ENCODE measurements at places on chromosomes 7 and 10.

DNA sequence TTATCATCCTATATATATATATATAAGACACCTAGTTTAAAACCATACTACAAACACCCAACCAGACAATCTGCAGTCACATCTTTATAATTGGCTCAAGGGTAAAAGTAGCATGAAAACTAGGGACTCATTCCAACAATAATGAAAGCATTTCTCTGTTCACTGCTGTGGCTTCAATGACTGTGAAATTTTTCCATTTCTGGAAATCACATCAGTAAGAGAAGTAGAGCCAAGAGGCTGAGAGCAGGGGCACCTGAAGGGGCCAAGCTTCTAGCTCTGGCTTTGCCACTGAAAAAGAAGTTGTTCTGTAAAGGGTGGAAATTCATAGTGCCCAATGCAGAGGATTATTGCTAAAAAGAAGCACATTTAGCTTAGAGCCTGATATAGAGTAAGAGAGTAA is 158.6 kb upstream of the GLI3 start:
- no peak for DNase-seq

GRCh38 chr7:31410265-31410664 is 69.7 kb upstream of the NEUROD6 start:
- no peak for DNase-seq

GRCh38 chr10:73413108-73413527 is 740 bp downstream of the ANXA7 start:
- DNase-seq = no peak

GRCh38 chr10:105149371-105149891 is 508.3 kb downstream of the SORCS3 start:
- no peak for DNase-seq

- no peak for DNase-seq
These were observed 20.8 kb downstream of the GRM3 start for GRCh38 chr7:86664486-86664885.

DNA sequence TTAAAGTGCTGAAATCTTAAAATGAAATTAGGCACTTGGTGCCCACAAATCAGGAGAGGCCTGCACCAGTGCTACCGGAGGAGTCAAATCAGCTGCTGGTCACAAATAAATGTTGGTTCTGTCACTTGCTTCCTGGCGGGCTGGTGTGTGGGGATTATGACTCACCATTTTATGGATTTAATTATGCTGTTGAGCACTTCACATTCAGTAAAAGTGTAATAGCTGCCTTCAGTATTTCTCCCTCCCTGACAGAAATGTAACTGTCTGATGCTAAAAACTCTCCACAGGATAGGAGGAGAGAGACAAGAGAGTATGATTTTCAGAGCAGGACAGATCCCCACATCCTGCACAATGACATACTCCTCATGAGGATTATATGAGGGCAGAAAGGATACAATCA is 186.0 kb downstream of the JAZF1 start:
- DNase-seq = no peak

DNA sequence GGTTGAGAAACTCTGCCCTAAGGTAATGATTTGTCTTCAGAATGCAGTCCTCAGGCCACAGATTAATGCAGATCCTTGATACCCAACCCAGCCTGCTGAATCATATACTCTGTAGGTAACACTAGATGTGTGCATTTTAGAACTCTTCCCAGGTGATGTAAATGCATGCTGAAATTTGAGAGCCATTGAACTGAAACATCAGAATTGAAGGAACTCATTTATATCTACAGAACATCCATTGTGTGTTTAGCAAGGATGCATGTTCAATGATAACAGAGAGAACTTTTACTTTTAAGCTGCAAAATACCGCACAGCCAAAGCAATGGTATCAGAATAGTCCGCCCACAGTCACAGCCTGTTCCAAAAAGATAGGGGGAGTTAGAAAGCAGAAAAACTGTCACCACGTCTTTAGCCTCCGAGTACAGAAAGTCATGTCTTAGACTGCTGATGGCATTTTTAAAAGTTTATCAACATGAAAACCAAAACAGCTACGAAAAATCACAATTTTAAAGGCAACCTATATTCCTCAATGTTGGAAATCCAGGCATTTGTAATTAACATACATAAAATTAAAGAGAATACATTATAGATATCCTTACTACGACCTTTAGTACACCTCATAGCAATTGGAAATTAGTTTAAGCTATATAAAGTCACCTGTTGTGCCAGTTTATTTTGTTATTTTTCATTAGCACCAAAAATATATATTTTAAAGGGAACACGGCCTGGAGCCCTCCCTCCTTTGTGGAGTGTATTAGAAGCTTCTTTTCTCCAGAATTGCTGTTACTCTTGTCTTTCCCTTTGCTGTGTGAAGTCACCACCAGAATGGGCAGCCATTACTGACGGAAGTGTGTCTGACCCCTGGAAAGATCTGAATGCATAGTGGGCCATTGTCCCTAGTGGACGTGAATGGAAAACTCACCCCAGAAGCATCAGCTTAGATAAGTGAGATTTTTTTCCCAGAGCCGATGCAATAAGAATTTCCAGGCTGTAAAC is 65.8 kb upstream of the PRKAR2B start:
- DNase-seq = no peak

DNA sequence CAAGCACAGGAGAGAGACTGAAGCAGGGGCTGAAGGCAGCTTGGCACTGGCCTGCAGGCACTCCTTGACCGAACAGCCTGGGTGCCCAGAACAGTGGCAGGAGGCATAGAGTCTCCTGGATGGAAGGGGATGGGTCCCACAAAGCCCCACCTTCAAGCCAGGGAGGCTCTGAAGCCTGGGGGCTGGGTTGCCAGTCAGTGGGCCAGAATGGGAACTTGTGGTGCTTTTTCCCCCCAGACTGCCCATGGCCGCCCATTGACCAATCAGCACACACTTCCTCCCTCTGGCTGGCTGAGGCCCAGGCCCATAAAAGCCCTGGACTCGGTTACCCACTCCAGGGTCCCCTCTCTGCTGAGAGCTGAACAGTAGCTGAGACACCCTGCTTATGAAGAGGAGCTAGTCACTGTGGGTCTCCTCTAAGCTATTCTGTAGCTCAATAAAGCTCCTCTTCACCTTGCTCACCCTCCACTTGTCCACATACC is 109.6 kb downstream of the ELAPOR2 start:
- no peak for DNase-seq

- no peak for DNase-seq
These were observed 42.3 kb downstream of the AKR1E2 start for GRCh38 chr10:4868357-4868657.

DNA sequence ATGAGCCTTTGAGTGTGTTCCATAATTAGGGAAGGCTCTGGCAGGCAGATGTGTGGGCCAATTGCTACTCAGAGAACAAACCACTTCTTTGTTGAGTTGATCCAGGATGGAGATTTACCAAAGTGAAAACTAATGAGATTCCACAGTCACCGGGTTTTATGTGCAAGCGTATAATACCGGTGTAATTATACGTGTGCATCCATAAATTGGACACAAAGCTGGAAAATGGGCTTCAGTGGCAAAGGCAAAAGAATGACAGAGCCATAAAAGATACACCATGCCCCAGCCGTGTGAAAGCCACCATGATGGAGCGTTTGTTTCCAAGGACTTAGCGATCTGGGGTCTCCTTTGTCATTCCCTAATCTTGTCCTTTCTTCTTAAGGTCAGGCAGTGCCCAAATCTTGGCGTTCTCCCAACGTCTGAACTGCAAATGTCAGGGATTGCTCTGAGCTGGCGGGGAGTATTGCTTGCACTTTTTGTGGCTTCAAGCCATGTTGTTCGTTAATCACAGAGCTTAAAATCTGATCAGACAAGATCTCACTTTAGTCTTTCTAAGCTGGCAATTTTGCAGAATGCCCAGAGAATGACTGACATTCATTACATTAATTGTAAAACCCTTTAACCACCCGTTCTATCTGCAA is 70.1 kb downstream of the NPTX2 start:
- DNase-seq = no peak

- DNase-seq = no peak
These were observed 83.2 kb downstream of the FOXL3 start for GRCh38 chr7:372932-373791.

DNA sequence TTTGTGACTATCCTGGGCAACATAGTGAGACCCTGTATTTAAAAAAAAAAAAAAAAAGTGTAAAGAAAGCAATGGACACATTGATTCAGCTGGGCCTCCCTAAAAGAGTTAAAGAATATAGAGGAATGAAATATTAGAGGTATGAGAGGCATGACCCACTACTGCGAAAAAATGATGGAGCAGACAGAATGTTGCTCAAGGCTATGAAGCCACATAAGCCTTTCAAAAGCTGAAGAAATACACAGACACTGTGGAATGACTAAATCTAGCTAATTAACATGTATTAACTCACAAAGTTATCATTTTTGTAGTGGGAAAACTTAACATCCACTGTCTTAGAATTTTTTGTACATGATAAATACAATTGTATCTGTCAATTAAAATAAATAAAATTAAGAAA is 107.3 kb downstream of the HGF start:
- DNase-seq = no peak

GRCh38 chr7:126791306-126791705 is 461.4 kb downstream of the GRM8 start:
- DNase-seq = no peak

DNA sequence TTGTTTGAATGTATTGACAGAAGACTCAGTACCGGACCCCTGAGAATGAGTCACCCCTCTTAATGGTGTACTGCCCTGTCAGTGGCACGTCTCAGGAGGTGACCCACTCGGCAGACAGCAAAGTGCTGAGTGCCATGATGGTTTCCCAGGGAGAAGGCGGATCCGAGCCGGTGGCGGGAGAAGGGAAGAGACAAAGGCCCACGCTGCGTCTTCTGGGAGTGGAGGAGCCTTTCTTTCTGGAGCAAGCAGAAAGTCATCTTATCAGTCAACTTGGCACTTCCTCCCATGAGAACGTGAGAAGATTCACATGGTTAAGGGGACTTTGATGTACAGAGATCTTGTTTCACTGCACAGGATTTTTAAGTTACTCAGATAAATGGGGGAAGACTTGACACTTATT is 14.6 kb upstream of the PPP2R2D start:
- no peak for DNase-seq

GRCh38 chr7:67426654-67427053 is 430.0 kb downstream of the TYW1 start:
- DNase-seq = no peak

- no peak for DNase-seq
These were observed at the start of gene TAC1 for GRCh38 chr7:97731736-97732564. Gene TAC1 (plus strand): TSS chr7:97732086. CDS start chr7:97732613, 527 bp downstream.

DNA sequence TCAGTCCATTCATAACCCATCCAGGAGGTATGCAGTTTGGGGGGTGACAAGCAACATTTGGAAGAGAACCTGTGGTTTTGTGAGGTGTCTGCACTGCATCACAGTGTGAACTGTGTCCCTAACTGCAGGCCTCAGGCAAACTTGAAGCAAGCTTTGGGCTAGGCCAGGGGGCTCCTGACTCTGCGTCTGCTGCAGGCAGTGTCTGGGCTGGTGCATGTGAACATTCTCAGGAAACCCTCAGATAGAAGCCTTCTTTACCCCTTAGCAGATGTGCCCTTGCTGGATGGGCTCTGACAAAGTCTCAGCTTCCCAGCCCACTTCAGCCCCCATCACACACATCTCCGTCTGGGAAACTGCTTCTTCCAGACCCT is 61.0 kb downstream of the VIPR2 start:
- DNase-seq = no peak

- DNase-seq = no peak
These were observed 11.6 kb downstream of the ABCA13 start for GRCh38 chr7:48182718-48183369.

DNA sequence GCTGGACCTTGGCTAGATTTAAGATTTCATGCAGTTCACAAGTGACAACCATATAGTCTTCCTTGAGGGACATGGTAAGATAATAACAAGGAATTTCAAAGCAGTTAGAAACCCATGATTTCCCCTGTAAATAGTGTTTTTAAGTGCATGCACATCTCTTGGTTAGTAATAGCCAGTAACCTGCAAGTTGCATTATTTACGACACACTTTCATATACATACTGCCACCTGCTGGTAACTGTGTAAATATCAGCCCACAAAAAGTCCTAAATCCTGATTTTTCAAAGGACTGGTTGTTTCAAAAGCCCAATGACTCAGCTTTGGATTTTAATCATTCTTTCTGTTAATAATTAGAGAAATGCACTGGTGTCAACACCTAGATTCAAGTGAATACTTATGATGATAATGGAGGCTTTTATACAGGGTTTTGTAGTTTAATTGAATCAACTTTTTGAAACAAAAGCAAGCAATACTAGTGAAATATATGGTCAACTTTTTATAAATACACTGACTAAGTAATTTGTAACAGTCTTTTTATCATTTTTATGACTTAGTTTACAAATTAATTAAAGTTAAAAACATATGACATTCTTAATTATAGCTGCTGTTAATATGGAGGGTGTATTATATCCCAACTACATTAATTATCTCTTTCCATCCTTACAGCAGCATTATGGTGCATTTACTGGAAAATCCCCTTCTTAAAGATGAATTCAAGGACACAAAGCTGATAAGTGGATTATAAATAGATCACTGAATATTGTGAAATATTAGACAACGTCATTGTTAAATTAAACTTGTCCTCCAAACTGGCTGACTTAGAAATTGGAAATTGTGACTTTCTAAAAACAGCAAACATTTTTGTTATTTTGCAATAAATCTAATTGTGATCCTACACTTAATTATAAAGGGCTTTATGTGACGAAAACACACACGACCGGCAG is 367.7 kb upstream of the SEMA3D start:
- no peak for DNase-seq

DNA sequence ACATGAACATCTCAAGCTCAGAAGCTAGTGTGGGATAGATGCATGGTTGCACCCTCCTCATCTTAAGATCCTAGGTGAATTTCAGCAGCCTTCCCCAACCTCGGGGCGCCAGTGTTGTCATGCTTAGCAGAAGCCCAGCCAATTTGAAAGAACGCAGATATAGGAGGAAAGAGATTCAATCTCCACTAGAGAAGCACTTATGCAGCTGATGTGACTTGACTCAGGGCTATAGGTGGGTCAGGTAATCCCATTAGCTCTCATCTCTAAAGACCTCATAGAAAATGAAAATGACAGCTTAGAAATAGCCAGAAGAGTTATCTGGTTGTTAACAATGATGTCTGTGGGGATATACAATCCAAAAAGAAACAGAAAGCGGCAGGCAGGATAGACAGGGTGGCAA is 310.5 kb downstream of the GPAM start:
- DNase-seq = no peak

GRCh38 chr7:14457568-14458453 is 444.7 kb downstream of the DGKB start:
- DNase-seq = no peak

GRCh38 chr7:23712368-23713284 is 2.6 kb downstream of the STK31 start:
- DNase-seq = no peak

DNA sequence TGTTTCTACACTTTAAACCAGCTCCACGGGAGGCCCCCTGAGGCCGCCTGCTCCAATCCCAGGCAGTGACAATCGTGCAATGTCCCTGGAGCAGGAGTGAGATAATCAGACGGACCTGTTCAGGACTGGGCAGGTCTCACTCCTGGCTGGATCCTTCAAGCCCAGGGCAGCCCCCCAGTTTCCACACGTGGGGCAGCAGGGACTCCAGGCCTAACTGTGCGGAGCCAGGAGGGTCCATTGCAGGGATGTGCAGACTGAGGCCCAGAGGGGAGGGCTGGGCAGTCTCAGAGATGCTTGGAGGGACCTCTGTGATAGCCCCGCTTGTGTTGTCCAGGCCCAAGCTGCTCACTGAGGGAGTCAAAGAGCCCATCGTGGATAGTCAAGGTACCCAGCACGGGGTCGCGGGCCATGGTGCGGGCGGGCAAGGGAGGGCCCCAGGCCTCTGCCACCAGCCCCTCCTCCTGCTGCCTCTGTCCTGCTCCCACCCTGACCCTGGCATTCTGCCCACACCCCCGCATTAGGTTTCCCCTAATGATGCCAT is 110.5 kb upstream of the KCTD7 start:
- no peak for DNase-seq

Data from 8988T (cell line).